ENCODE measurements at places on chromosomes 11 and 22.

DNA sequence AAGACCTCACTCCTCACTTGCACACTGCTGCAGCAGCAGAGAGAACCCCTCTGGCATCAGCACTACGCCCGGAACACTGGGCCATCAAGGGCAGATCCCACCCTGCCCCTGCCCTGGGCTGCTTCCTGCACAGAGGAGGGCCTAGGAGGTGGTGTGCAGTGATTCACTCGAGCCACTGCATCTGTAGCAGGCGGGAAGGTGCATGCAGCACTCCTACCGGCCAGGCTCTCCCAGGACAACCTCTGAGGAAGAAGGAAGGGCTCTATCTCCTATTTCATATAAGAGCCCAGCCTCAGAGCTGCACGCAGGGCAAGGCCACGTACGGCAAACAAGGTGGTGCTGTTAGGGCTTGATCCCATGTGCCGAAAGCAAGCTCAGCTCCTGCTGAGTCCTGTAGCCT, 14.2 kb downstream of the RANGAP1 start:
- no peak for DNase-seq

- no peak for DNase-seq
These were observed 46.7 kb downstream of the CD44 start for GRCh38 chr11:35185696-35186095.

DNA sequence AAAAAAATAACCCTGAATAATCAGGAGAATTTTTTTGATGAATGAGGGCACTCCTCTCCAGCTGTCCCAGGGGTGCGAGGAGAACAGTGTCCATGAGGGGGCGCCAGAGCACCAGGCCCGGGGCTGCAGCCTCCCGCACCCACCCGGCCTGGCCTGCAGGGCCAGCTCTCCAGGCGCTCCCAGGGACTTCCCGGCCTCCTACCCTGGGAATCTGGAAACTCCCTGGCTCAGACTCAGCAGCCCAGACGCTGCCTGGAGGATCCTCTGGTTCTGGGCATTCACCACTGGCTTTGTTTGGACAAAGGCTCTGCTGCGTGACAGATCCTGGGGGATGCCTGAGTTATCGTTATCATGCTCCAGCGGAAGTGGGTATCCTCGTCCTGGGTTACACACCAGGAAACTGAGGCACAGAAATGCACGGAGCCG, 31.0 kb downstream of the MCM5 start:
- peak; percentile 40 for DNase-seq

DNA sequence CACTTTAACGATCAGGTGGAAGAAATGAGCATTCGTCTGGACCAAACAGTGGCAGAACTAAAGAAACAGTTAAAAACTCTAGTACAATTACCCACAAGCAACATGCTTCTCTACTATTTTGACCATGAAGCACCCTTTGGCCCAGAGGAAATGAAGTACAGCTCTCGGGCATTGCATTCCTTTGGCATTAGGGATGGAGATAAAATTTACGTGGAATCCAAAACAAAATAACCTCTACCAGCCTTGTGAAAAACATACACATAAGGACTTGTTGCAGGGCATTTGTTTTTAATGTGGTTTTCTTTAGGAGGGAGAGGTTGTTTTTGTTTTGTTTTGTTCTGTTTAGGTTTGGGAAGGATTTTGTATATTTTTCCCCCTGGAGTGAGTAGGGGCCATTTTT, 14.2 kb upstream of the TECTA start:
- DNase-seq, result no peak

DNA sequence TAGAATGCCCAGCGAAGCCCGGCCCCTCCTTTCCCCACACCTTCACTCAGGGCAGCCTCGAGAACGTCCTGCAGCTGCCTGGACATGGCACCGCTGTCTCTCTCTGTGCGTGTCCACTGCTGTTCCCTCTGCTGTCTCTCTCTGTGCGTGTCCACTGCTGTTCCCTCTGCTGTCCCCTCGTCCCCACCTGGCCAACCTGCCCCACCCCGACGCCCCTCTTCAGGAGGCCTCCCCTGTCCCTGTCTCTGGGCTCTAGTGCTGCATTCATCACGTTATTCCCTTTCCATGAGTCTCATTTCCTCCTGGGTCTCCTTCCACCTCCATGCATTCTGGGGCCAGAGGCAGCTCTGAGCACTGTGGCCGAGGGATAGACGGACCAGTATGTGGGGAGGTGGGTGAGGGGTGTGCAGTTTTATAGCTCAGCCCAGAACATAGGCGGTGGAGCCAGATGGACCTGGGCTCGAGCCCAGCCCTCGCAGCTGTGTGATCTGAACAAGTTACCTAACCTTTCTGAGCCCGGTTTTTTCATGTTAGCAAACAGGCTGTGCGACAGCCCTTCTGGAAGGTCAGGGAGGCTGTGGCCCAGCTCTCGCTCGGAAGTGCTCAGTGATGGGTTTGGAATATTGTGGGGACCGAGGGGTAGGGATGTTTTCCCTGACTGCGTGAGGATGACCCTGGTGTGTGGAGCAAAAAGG, 41.9 kb upstream of the SMIM38 start:
- no peak for DNase-seq

- DNase-seq, result no peak
These were observed 13.3 kb upstream of the IL10RA start for GRCh38 chr11:117972629-117973502.

DNA sequence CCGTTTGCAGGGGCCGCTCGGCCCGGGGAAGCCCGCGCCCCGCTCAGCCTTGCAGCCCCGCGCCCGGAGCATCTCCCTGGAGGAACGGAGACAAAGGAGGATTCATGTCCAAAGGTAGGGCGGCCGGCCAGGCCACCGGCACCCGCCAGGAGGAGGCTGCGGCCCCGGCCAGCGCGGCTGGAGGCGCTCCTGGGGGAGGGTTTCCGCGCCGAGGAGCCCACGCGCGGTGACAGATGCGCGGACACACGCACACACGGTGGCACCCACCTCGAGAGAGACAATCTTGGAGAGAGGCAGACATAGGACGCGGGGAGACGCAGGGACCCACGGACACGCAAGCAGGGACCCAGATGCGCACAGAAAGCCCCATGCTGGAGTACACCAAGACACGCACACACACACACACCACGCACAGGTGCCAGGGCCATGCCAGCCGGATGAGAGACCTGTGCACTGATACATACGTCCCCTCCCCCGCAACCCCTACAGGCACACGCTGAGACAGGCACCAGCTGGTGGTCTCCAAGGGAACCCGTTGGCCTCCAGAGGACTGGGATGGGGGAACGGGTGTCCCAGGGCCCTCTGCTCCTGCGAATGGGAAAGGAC, 7.8 kb downstream of the SEPTIN3 start:
- no peak for DNase-seq

- no peak for DNase-seq
These were observed 9.9 kb upstream of the ACER3 start for GRCh38 chr11:76850815-76851214.

DNA sequence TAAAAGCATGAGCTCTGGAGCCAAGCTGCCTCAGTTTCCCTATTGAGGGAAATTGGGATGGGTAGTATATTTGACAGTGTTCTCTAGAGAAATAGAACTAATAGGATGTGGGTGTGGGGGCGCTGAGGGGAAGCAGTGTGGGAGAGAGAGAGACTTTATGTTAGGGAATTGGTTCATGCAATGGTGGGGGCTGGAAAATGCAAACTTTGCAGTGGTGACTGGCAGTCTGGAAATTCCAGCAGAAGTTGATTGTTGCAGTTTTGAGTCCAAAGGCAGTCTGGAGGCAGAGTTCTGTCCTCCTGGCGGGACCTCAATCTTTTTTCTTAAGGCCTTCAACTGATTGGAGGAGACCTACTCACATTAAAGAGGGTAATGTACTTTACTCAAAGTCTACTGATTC, 59.4 kb upstream of the SYT13 start:
- no peak for DNase-seq

DNA sequence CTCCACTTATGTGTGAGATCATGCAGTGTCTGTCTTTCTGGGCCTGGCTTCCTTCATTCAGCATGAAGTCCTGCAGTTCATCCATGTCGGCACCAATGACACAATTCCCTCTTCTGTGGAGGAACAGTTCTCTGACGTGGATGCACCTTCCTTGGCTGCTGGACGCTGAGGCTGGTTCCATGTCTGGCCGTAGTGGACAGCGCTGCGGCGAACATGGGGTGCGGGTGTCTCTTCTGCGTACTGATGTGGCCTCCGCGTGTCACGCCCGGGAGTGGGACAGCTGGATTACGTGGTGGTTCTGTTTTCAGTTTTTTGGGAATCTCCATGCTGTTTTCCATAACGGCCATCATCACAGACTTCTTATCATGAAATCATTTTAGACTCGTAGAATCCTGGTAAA, 16.9 kb upstream of the MUC2 start:
- DNase-seq, result no peak

- no peak for DNase-seq
These were observed 23.0 kb downstream of the RELT start for GRCh38 chr11:73399159-73399590.

- no peak for DNase-seq
These were observed 20.4 kb downstream of the SERPINH1 start for GRCh38 chr11:75582506-75582894.

GRCh38 chr22:37244922-37245722, 1.1 kb upstream of the RAC2 start:
- DNase-seq, result peak; percentile 86

GRCh38 chr11:96021901-96022650, 98.2 kb upstream of the MTMR2 start:
- no peak for DNase-seq

- no peak for DNase-seq
These were observed 29.9 kb upstream of the TXNRD2 start for GRCh38 chr22:19971276-19972124.

Measured in naive B cell (primary cell).